Heart left ventricle (tissue), 16 donors: ENCODE measurements at places on chromosomes 11 and 22. TPM values are rescaled to one million over a fixed set of nuclear protein-coding genes. Genes with fewer than 3 reads are reported as not detected.

The OR2AG1 gene
- total RNA-seq: not detected

The GTSE1 gene
- total RNA-seq: 0.21 TPM

The ZFP91 gene
- total RNA-seq: 55.2 TPM

The ST14 gene
- 0.80 TPM for total RNA-seq

The FXYD2 gene
- total RNA-seq: 0.67 TPM

The HPX gene
- not detected for total RNA-seq

The SHISAL1 gene
- 0.85 TPM for total RNA-seq

The DMC1 gene
- total RNA-seq: 0.33 TPM

The MMP11 gene
- 10.4 TPM for total RNA-seq

The MPPED1 gene
- not detected for total RNA-seq

The KDM4E gene
- not detected for total RNA-seq

The MFRP gene
- not detected for total RNA-seq

The UCP3 gene
- total RNA-seq: 2.8 TPM

The FOLR2 gene
- 24.0 TPM for total RNA-seq

The MAJIN gene
- total RNA-seq: not detected

The ASRGL1 gene
- 3.2 TPM for total RNA-seq

The OR4D5 gene
- not detected for total RNA-seq

The MS4A15 gene
- not detected for total RNA-seq

The PHOX2A gene
- total RNA-seq: not detected

The MS4A4A gene
- 72.2 TPM for total RNA-seq

The PDE2A gene
- total RNA-seq: 25.8 TPM

The OR56A1 gene
- total RNA-seq: 0.06 TPM

The PLA2G3 gene
- not detected for total RNA-seq

The ADAMTS8 gene
- 2.6 TPM for total RNA-seq

The PRRG4 gene
- 0.25 TPM for total RNA-seq

The ACCS gene
- total RNA-seq: 8.3 TPM
